BJ (cell line): ENCODE measurements at places on chromosomes 7 and 10. TPM values are rescaled to one million over a fixed set of nuclear protein-coding genes. Genes with fewer than 3 reads are reported as not detected.

GRCh38 chr7:113292105-113292504, 173.8 kb upstream of the SMIM30 start:
- DNase-seq = no peak

The NME8 gene
- not detected in 2 replicates for polyA plus RNA-seq

- no peak for DNase-seq
These were observed 408.4 kb upstream of the FOXK1 start for GRCh38 chr7:4273566-4274230.

DNA sequence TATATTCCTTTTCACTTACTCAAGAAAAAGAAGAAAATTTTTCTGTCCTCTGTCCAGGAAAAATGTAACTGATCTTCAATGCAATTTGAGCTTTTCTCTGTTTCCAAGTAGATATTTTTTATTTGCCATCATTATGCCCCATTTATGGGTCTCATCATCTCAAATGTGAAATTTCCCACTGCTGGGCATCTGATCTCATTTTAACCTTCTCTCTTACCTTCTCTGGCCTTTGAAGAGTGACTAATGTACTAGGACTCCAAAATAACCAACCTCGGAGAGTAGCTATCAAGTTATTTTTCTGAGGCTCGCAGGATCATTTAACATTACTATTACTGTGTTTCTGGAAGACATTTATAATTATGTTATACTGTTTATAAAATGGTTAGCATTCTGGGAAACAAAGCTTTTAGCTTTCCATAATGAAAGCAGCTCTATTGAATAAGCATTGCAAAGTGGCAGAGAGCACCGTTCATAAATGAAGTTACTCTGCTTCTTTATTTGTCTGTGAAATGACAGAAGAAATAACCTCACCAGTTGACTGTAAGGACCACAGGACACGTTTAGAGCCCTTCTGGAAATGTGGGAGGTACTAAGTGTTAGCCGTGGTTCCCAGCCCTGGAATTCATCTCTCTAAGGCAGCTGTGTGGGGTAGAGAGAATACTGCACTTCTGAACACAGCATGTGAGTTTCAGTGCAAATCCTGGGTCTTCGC, 33.3 kb upstream of the NMT2 start:
- DNase-seq = no peak

DNA sequence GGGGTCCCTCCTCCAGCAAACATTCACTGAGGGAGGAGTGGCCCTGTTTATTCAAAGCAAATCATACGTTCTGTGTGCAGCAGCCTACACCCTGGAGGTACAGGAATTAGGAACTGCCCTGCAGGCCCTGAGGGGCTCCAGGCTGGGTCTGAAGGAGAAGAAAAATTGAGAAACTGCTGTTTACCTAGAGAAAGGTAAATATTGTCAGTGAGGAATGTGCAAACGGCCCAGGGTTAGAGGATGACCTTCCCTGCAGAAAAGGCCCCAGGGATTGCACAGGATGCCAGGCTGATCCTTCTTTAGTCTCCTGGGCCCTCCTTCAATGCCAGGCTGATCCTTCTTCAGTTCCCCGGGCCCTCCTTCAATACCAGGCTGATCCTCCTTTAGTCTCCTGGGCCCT, 5.7 kb downstream of the CALML5 start:
- no peak for DNase-seq

The C1GALT1 gene
- 7.9 and 19.9 TPM in 2 replicates for polyA plus RNA-seq

The DDX21 gene
- polyA plus RNA-seq = 21.9 and 46.2 TPM in 2 replicates

DNA sequence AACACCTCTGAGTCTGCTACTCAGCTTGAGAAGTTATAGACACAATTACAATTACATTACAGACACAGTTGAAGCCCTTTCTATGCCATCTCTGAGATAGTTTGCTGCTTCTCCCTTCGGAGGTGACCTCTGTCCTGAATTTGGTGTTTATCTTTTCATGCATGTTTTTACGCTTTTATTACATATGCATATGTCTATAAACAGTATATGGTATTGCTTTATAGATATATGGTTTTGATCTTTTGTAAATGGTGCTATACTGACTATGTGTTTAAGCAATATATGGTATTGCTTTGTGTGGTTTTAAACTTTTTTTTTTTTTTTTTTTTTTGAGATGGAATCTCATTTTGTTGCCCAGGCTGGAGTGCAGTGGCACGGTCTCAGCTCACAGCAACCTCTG, 48.4 kb downstream of the HK1 start:
- DNase-seq = no peak

The LRRD1 gene
- polyA plus RNA-seq = 0.06 TPM in 1 of 2 replicates, not detected in the other
